ENCODE measurements at places on chromosomes 6 and 20.

- DNase-seq: no peak
Observed at GRCh38 chr6:121733234-121733633, 297.8 kb downstream of the GJA1 start.

DNA sequence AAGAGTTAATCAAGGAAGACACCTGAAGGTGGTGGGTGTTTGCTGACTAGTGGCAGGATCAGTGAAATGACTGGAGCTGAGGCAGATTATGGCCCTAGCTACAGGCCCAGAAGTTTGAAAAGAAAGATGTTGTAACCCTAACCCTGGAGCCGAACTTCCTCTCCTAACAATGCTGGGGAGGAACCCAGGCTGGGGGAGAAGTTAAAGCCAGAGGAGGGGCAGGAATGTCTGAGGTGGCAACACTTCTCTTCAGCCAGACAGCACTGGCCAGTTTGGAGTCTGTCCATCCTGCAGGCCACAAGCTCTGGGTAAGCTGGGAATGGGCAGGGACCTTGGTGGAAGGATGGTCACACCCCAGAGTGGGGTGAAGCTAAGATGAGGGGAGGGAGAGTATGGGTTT lies at the start of gene LST1:
Gene LST1 (plus strand): TSS at position 270 of the 400 bp plus-strand sequence. CDS start 1,023 bp downstream, outside the sequence.
- DNase-seq: no peak

GRCh38 chr6:24761193-24761835 lies 13.4 kb upstream of the GMNN start:
- no peak for DNase-seq

GRCh38 chr6:161496941-161497340 lies 223.1 kb upstream of the AGPAT4 start:
- no peak for DNase-seq

DNA sequence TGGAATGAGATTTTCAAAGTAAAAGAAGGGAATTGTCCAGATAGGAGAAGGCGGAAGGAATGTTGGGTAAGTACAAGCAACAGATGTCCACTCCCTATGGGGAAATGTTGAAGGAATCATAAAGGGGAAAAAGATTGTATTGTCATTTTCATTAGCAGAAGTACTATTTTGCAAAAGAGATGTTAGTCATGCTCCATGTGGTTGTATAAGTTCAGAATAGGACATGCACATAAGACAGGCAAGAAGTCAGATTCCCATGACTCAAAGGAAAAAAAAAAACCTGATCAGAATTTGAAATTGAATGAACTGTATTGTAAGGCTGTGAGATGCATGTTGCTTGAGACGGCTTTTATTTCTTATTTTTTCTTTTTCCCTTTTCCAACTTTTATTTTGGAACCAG lies 36.8 kb downstream of the GRM1 start:
- no peak for DNase-seq

- no peak for DNase-seq
Observed at GRCh38 chr6:73722318-73723060, 26.5 kb downstream of the CD109 start.

DNA sequence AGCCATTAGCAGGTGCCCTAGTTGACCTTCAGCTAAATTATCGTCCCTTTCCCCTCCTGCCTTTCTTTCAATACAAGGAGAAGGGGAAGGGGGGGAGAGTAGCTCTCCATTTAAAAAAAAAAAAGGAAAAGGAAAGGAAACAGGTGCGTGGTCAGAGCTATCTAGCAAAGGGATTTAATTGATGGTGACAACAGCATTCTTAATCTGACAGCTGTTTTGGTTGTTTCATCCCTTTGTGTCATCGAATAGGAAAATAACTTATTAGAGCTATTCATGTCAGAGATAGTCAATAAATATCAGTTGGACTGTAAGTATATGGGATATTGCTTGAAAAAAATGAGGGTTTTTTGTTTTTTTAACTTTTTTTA lies 195.2 kb upstream of the SASH1 start:
- peak; percentile 31 for DNase-seq

DNA sequence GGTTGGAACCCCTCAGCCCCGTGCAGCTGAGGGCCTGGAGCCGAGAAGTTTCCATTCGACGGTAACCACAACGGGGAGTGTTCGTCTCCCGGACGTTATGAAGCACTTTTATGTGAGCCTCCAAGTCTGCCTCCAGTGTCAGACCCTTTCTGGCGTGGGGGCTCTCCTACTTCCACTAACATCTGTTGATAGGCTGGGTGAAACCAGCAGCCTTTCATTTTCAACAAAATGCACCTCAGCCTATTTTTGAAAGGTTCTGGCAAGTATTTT lies 257.4 kb downstream of the THBS2 start:
- no peak for DNase-seq

- no peak for DNase-seq
Observed at GRCh38 chr6:137970368-137970767, 103.3 kb downstream of the TNFAIP3 start.

DNA sequence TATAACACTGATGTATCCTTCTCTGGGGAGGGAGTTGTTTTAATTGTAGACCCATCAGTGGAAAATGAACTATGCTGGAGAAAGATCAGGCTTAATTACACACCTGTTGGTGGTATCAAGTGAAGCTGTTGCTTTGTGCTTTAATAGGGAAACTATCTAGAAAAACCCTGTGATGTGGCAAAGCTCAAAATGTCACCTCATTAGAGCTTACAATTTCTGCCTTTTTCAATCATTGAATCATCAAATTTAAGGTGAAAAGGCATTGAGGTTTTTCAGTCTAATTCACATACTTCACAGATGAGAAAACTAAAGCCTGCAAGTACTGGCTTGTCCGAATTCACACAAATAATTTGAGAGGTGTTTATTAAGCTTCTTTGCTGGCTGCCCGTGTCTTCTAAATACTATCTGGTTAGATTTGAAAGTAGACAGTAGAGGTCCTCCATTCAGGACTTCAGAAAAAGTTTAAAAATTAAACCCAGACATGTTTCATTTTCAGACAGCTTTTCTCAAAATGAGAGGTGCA lies 143.3 kb upstream of the MAP3K7 start:
- DNase-seq: no peak

GRCh38 chr6:16337295-16337975 lies 99.0 kb downstream of the GMPR start:
- peak; percentile 90 for DNase-seq

DNA sequence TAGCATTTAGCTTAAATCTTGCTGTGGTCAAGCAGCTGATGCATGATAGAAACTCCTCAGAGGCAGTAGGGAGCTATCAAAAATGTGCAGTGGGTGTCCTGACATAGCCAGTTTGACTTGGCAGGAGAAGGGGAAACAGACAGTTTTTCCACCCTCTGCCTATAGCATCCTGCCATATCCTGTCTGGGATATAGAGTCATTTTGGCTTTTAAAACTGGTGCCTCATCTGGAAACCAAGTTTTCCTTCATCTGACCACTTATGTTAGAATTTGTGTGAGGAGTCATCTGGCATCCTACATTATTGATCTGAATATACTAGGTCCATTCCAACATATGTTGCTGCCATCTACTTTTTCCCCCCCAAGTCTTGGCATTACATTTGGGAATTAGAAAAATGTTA lies 284.1 kb downstream of the CD109 start:
- no peak for DNase-seq

DNA sequence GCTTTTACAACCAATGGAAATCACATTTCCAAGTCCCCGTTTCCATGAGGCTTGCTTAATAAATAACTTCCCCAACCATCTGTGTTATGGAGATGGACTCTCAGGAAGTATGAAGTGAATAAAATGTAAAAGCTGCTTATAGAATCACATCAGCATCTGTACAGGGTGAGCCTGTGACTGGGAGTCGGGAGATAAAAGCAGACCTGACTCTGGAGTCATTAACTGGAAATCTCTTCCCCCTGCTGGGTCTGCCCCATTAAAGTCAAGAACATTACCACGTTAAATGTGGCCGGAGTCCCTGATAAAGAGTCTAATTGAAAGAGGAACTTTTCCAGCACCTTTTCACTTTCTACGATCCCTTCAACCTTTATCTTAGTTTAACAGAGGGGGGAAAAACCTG lies 368.5 kb downstream of the DOK5 start:
- peak; percentile 24 for DNase-seq

DNA sequence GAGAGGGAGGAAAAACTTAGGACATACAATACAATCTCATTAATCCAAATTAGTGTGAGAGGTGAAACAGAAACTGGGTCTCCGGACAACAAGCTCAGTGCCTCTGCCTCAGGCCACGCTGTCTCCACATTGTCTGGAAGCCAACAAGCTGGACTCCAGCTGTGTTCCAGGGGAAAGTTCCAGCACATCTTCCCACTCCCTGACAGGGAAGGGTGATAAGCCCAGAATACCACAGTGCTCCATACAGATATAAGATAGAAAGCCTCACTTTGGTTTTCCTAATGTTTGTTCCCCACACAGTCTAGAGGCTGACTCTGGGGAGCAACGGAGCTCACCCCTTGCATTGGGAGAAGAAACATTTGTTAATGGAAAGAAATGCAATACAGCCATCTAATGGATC lies 117.1 kb upstream of the SPTLC3 start:
- DNase-seq: no peak

DNA sequence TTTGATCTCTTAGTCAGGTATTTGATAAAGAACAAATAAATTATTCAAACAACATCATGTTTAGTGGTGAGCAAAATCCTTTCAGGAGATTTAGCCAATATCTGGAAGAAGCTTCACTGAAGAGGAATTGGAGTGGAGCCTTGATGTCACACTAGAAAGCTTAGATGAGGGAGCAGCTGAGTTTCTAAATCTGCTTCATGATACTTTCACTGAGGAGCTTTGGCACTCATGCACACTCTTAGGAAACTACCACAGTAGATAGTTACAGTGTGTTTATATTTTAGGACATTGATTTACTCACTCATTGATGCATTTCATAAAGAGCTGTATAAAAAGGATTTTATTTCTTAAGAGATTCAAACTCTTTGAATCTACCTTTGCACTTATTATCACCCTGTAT lies 366.2 kb upstream of the BTBD3 start:
- DNase-seq: no peak

GRCh38 chr6:138647006-138647405 lies 126.6 kb upstream of the CCDC28A start:
- peak; percentile 46 for DNase-seq

DNA sequence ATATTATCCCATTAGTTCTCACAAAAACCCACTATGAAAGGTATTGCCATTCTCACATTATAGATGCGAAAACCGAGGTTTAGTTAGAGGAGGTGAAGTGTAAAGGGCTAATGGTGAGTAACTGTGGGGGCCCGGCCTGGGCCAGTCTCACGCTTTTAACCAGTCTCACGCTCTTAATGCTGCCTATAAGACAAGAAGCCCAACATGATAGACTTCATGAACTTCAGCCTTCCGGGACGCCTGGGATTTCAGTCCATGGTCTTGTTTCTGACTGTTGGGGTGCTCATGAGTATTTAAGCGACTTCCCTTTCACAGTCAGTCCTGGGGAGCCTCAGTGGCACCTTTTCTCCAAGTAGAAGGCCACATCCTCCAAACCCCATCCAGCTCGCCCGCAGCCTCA lies 31.7 kb downstream of the AGPAT4 start:
- no peak for DNase-seq

DNA sequence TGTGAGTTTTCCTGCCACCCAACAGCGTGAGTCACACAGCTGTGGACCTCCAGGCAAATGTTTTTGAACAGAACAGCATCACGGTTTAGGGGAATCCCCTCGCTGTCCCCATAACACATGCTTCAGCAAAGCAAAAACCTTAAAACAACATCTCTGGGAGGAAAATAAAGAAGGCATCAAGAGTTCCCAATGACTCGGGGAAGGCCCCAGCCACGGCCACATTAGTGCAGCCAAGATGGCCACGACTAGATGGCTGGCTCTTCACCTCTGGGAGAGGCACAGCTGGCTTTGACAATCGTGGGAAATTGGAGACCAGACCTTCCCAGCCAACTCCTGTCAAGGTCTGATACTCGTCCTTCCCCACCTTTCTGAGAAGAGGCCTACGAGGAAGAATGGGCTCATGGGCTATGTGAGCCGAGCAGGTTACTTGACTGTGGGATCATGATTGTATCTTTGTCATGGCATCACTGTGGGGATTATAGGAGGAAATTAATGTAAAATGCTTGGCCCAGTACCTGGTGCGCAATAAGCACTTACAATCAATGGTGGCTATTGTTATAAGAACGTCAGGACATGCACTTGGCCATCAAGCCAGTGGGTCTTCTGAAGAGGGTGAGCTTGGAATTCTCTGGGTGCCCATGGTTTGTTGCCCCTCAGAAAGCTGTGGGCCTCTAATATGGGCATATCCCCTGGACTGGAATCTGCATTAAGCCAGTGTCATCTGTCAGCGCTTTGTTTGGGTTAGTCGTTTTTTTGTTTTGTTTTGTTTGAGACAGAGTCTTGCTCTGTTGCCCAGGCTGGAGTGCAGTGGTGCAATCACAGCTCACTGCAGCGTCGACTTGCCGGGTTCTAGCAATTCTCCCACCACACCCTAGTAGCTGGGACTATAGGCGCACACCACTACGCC lies 43.6 kb downstream of the FGD2 start:
- no peak for DNase-seq

GRCh38 chr20:44717986-44718385 lies 2.8 kb downstream of the CCN5 start:
- no peak for DNase-seq

GRCh38 chr6:24883618-24884017 lies 52.1 kb downstream of the RIPOR2 start:
- DNase-seq: no peak

DNA sequence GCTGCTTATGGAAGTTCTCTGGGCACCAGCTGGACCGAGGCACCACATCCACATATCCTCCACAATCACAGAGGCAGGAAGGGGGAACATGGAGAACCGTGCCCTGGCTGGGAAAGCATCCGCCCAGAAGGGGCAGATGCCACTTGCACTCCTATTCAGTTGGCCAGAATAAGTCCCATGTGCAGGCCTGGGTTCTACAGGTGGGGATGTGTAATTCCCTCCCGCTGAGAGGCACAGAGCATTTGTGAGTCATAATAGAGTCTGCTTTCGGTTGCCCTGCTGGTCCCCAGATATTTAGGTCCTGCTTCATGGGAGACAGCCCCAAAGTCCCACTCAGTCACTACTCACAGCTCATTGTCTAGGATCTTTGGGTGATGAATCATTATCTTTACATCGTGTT lies 104.0 kb downstream of the PHACTR3 start:
- DNase-seq: no peak

- no peak for DNase-seq
Observed at GRCh38 chr6:52577778-52578463, 1.1 kb upstream of the TRAM2 start.
